ENCODE measurements at places on chromosomes 6 and 20.

- no peak for DNase-seq
Observed at GRCh38 chr6:163420289-163420614, 5.7 kb downstream of the QKI start.

GRCh38 chr20:63702751-63703470 lies 4.9 kb downstream of the ARFRP1 start:
- no peak for DNase-seq

DNA sequence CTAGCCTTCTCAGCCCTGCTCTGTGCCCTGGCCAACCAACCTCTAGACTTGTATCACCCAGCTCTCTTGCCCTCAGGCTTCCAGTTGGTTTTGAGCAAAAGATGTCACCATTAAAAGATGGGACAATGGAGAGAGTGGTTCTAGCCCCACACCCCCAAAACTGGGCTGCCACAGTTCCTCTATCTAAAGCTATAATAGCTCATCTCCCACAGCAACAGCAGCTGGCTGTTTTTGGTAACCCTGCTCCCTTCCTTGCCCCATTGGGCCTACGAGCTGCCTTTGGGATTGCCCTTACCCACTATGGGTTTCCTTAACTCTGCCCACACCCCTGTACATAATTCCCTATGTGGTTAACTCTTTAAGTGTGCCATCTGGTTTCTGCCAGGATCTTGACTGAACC lies 7.6 kb upstream of the SRSF3 start:
- DNase-seq, result no peak

GRCh38 chr20:16385462-16385861 lies 187.8 kb downstream of the KIF16B start:
- DNase-seq, result no peak

DNA sequence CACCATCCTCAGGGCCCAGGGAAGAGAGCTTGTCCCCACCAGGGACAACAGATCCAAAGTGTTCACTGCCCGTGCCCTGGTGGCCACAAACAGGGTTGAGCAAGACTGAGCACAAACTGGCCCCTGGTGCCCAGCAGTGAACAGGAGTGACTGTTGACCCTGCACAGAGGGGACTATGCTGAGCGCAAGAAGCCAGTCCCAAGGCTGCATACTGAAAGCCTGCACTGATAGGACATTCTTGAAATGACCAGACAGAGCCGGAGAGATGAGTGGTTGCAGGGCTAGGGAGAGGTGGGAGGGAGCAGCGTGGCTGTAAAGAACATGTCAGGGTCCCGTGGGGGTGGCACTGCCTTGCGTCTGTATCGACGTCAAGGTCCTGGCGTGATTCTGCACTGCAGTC lies 2.9 kb upstream of the FNDC11 start:
- peak; percentile 16 for DNase-seq

- DNase-seq, result no peak
Observed at GRCh38 chr6:18209539-18210197, 54.4 kb downstream of the KDM1B start.

DNA sequence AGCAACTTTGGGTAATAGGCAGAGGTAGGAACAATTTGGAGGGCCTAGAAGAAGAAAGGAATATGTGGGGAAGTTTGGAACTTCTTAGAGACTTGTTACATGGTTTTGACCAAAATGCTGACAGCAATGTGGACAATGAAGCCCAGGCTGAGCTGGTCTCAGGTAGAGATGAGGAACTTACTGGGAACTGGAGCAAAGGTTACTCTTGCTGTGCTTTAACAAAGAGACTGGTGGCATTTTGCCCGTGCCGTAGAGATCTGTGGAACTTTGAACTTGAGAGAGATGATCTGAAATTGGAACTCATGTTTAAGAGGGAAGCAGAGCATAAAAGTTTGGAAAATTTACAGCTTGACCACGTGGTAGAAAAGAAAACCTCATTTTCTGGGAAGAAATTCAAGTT lies 28.3 kb upstream of the TMEM200A start:
- no peak for DNase-seq

DNA sequence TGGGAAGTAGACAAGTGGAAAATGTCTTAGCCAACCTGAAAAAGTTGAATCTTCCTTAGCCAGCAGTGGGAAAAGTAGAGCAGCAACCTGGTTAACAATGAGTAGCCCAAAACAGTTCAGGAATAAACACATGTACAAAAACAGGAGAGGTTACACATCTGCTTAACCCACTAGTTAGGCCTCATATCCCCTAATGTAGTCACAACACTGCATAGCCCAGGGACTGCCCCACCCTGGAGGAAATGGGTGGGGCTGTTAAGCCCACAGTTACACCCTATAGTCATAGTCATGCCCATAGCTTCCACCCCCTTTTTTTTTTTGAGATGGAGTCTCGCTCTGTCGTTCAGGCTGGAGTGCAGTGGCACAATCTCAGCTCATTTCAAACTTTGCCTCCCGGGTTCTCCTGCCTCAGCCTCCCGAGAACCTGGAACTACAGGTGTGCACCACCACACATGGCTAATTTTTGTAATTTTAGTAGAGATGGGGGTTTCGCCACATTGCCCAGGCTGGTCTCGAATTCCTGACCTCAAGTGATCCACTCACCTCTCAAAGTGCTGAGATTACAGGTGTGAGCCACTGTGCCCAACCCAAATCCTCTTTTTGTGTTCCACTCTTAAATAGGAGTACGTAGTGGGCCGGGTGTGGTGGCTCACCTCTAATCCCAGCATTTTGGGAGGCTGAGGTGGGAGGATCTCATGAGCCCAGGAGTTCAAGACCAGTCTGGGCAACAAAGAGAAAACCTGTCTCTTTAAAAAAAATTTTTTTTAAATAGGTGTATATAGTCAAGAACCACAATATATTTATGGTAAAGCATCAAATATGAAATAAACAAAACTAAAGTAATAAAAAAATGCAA lies 24.5 kb downstream of the ILRUN start:
- DNase-seq, result peak; percentile 64

- peak; percentile 100 for DNase-seq
Observed at GRCh38 chr6:16947375-16948015, 154.4 kb upstream of the STMND1 start.

DNA sequence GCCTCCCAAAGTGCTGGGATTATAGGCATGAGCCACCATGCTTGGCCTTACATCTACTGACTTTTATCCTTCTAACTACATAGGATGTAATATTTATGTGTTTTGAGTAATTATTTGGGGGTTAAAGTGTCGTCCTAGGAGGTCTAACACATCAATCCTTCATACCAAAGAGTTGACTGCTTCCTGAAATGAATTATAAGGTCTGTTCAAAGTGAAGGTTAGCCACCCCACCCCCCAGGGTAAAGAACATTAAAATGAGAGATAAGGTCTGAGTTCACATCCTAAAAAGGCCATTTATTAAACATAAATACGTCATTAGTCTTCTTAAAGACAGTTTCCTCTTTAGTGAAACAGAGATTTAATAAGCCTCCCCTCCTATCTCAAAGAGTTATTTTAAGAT lies 33.8 kb downstream of the TNFAIP3 start:
- DNase-seq, result peak; percentile 81
